ENCODE measurements at places on chromosomes 7 and 10.
A peak's percentile ranks its signal among the peaks of the same experiment; 100 is the strongest.

DNA sequence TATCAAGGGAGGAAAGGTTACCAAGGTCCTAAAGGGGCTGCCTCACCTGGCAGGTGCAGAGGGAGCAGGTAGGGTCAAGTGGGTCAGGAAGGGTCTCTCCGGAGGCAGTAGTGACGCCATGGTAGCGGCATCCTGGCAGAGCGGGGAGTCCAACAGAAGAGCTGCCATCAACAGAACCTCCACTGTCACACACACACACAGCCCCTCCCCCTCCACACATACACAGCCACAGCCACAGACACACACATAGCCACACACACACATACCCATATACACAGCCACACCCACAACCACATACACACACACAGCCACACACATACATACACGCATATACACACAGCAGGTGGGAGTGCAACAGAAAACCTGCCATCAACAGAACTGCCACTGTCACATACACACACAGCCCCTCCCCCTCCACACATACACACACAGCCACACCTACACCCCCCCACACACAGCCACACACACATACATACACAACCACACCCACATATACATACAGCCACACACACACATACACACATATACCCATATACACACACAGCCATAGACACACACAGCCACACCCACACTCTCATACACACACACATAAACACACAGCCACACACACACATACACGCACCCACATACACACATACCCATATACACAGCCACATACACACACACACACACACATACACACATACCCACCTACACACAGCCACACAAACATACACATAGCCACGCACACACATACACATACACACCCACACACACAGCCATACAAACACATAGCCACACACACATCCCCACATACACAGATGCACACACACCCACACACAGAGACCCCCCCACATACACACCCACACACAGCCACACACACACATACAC lies 23.1 kb downstream of the KCP start:
- H3K36me3 ChIP-seq = no peaks in the 10 kb centered on the region
- no peak overlapping the region for H3K27ac ChIP-seq
- H3K27me3 ChIP-seq = no peaks in the 10 kb centered on the region
- no peak overlapping the region for H3K4me3 ChIP-seq

DNA sequence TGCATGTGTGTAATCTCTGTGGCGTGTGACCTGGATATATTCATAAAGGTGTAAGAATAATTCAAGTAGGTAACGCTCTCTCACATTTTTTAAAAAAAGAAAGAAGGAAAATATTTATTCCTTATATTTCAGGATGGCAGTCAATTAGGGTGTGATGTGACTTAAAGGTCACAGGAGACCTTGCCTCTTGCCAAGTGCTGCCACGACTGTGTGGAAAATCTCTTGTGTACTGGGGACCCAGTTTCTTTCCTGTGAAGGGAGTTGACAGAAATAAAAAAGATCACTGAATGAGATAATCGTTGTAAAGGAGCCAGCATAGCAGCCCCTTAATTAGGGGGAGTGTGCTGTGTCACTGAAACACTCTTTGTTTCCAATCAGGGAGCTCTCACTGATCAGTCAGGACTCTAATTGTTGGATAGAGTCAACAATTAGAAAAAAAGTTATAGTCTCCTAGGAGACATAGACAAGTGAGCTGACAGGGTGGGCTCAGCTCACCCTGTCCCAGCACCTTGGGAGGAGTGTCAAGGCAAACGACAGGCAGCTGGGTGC lies 31.1 kb downstream of the PTPRE start:
- no peak overlapping the region for H3K4me3 ChIP-seq
- DNase-seq = no peak
- no peaks in the 10 kb centered on the region for H3K4me1 ChIP-seq

DNA sequence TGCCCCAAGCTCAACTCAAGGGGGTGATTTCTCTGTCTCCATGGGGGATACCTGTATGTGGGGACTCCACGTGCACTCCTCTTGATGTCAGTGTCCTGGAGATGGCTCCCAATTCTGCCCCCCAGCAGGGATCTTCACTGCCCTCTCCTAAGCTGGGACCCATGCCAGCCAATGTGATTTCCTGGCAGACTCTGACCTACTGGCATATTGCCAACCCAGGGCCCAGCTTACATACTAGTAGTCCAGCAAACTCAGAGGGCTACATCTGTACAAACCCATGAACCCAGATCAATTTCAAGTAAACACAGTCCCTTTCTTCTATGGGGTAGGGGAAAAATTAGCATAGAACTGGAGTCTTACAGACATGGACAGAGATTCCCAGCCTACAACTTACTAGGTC lies 26.2 kb upstream of the BMPR1A start:
- H3K4me3 ChIP-seq = no peak overlapping the region
- no peak overlapping the region for H3K27ac ChIP-seq
- H3K36me3 ChIP-seq = no peaks in the 10 kb centered on the region
- DNase-seq = no peak
- no peaks in the 10 kb centered on the region for H3K4me1 ChIP-seq

DNA sequence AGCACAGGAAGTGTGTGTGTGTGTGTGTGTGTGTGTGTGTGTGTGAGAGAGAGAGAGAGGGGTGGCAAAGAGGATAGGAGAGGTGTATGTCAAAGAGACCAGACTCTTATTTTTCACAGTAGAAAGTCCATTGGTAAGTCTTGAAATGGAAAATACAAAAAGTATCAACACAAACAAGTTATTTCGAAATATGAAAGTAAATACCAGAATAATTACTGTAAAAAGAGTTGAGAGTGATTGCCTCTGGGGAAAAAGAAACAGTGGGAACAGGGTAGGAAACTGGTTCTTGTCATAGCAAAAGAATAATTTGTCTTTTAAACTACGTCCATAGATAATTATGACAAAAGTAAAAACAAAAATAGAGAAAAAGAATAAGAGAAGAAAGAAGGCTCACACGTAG lies 29.0 kb upstream of the EIF5AL1 start:
- no peak overlapping the region for H3K4me3 ChIP-seq
- H3K36me3 ChIP-seq = no peaks in the 10 kb centered on the region
- no peaks in the 10 kb centered on the region for H3K4me1 ChIP-seq
- H3K27me3 ChIP-seq = peaks cover 26% of the 10 kb centered on the region

- peak; percentile 56 for DNase-seq
- no peaks in the 10 kb centered on the region for H3K36me3 ChIP-seq
- peak overlapping the region; percentile 78 for H3K27ac ChIP-seq
- H3K4me3 ChIP-seq = no peak overlapping the region
These were observed 227.3 kb downstream of the PTEN start for GRCh38 chr10:88090568-88091214.

DNA sequence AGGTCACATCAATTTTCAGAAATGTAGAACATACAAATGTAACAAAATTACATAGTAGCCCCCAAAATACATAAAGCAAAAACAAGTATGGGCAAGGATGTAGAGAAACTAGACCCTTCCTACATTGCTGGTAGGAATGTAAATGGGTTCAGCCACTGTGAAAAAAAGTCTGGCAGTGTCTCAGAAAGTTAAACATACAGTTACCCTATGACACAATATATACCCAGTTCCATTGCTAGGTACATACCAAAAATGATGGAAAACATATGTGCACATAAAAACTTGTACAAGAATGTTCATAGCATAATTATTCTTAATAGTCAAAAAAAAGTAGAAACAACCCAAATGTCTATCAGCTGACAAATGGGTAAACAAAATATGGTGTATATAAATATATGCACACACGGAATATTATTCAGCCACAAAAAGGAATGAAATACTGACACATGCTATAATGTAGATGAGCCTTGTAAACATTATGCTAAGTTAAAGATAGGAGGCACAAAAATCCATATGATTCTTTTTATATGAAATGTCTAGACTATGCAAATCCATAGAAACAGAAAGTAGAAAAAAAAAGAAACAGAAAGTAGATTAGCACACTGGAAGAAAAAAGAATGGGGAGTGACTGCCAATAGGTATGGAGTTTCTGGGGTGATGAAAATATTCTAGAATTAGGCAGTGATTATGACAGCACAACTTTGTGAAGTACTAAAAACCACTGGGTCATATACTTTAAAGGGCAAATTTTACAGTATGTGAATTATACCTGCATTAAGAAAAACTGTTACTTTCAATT lies 13.5 kb downstream of the HERPUD2 start:
- no peak for DNase-seq
- H3K27ac ChIP-seq = no peak overlapping the region
- no peaks in the 10 kb centered on the region for H3K27me3 ChIP-seq
- peaks cover 2% of the 10 kb centered on the region for H3K36me3 ChIP-seq
- peaks cover 17% of the 10 kb centered on the region for H3K4me1 ChIP-seq
- H3K4me3 ChIP-seq = no peak overlapping the region

DNA sequence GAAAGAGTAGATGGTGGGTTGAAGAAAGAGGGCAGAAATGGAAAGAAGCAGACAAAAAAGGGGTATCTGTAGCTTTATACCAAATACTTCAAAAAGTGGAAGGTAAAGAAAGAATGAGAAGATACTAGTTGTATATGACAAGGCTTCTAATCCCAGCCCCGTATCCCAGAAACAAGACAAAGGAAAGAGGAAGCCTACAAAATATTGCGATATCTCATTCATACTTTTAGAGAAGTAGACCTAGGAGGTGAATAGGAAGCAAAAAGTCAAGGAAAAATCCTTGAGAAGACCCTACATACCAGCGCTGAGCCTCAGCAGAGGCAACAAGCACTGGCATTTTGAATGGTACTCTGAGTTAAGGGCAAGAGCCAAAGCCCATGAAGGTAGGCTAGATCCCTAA lies 26.6 kb downstream of the PHTF2 start:
- no peak overlapping the region for H3K27ac ChIP-seq
- no peak for DNase-seq
- no peaks in the 10 kb centered on the region for H3K27me3 ChIP-seq
- no peaks in the 10 kb centered on the region for H3K4me1 ChIP-seq
- peaks cover 19% of the 10 kb centered on the region for H3K36me3 ChIP-seq
- no peak overlapping the region for H3K4me3 ChIP-seq

DNA sequence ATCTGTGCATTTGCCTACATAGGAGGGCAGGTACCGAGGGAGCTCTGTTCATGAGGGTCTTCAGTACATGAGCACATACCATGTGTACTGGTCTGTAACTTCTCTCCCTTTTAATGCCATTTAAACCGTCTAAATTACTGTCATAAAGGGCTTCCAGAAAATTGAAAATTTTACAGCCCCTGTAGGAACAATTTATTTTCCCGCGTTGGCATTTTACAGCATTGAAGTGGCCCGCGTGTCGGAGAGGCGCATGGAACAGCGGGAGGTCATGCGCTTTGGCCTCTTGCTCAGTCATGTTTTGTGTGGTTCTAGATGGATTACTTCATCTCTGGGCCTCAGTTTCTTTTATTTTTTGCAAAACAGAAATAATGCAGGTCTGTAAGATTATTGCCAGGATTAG lies 9.8 kb downstream of the WIPI2 start:
- H3K27me3 ChIP-seq = no peaks in the 10 kb centered on the region
- H3K4me1 ChIP-seq = no peaks in the 10 kb centered on the region
- no peak for DNase-seq
- H3K4me3 ChIP-seq = no peak overlapping the region
- no peak overlapping the region for H3K27ac ChIP-seq
- H3K36me3 ChIP-seq = peaks cover 68% of the 10 kb centered on the region

DNA sequence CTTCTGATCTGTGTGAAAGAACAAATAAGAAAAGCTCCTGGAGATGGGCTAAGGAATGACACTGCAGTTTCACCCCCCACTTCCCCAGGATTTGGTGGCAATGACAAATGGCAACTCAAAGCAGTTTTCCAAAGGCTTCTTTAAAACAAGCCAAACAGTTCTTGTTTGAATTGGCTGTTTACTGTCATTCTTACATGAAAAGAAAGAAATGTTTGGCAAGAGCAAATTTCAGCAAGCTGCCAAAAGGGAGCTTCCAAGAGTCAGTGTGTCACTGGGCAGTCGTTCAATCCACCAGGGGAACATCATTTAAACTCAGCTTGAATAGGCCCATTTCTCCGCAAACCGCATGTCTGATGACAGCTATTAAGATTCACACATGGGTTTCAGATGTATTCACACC lies 119.0 kb upstream of the RHOBTB1 start:
- no peak overlapping the region for H3K4me3 ChIP-seq
- H3K36me3 ChIP-seq = no peaks in the 10 kb centered on the region
- no peak overlapping the region for H3K27ac ChIP-seq
- no peaks in the 10 kb centered on the region for H3K4me1 ChIP-seq

DNA sequence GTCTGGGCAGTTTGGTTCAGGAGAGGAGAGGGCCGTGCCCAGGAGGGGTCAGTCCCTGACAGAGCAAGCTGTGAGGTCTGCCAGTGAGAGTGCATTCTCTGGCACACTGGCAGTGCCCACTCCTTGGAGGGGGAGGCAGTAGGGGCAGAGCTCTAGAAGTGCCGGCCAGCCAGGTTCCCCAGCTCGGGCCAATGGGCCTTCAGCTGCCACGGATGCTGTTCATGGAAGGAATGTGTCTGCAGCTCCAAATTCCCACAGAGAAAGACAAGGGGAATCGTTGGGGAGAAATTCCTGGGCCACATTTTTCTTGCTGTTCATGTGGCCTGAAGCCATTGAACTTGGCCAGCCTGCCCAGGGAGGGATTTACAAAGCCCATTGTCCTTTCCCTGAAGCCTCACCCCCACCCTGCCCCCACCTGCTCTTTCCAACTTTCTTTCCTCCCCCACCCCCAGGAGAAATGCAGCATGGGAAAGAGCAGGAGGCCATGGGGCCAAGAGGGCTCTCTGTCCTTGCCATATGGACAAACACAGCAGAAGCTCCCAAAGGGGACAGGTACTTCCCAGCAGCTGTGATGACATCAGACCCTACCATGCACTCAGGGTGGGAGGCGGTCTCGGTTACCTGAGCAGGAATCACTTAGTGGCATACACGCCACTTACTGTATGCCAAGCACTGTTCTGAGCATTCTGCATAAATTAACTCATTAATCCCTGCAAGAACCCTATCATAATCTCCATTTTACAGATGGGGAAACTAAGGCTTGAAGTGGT lies 70.7 kb downstream of the ARHGAP22 start:
- H3K27me3 ChIP-seq = peaks cover 3% of the 10 kb centered on the region
- H3K36me3 ChIP-seq = no peaks in the 10 kb centered on the region
- H3K4me1 ChIP-seq = no peaks in the 10 kb centered on the region
- H3K27ac ChIP-seq = no peak overlapping the region
- DNase-seq = no peak

- no peak for DNase-seq
- no peak overlapping the region for H3K4me3 ChIP-seq
- H3K27ac ChIP-seq = no peak overlapping the region
- peaks cover 12% of the 10 kb centered on the region for H3K27me3 ChIP-seq
- no peaks in the 10 kb centered on the region for H3K36me3 ChIP-seq
These were observed 56.7 kb downstream of the DDC start for GRCh38 chr7:50508471-50508943.
